ENCODE measurements at places on chromosomes 7 and 10.

GRCh38 chr10:103839519-103839871, 15.9 kb downstream of the SH3PXD2A start:
- no peak for DNase-seq

DNA sequence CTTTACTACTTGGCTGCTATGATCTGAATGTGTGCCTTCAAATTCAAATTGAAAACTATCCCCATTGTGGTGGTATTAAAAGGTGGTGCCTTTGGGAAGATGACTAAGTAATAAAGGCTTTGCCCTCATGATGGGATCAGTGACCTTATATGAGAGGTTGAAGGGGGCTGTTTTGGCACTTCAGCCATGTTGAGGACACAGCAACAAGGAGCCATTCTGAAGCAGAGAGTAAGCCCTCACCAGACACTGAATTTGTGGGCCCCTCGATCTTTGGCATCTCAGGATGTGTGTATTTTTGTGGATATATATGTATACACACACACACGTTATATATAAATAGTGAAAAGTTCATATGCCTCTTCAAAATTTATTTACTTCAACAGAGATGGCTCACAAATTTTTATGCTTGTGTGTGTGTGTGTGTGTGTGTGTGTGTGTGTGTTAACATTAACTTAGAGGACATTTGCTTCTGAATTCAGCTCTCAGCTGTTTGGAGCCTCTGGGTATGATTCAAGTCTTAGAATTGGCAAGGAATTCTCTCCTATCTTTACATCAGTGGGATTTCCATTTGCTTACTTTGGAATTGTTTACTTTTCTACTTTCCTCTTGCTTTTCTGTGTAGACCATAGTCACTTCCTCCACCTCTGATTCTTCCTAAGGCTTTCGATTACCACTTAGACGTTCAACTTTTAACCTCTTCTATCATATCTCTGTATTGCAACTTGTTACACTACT, 66.6 kb downstream of the MAGI2 start:
- no peak for DNase-seq

DNA sequence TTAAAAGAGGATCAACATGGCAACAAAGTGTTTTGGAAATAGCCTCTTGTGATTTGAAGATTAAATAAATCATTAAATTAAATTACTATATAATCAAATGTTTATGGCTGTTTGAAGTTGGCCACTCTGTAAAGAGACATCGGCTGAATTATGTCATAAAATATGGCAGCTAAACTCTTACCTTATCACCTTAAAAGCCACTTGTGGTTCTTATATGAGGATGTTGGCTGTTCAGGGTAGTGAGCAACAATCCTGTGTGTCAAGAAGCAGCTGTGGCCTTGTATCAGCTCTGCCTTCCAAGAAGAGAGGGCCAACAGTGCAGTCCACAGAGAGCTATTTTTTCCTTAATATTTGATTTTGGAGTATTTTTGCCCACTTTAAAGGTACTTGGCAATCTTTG, 113.4 kb upstream of the CDK6 start:
- DNase-seq = no peak

DNA sequence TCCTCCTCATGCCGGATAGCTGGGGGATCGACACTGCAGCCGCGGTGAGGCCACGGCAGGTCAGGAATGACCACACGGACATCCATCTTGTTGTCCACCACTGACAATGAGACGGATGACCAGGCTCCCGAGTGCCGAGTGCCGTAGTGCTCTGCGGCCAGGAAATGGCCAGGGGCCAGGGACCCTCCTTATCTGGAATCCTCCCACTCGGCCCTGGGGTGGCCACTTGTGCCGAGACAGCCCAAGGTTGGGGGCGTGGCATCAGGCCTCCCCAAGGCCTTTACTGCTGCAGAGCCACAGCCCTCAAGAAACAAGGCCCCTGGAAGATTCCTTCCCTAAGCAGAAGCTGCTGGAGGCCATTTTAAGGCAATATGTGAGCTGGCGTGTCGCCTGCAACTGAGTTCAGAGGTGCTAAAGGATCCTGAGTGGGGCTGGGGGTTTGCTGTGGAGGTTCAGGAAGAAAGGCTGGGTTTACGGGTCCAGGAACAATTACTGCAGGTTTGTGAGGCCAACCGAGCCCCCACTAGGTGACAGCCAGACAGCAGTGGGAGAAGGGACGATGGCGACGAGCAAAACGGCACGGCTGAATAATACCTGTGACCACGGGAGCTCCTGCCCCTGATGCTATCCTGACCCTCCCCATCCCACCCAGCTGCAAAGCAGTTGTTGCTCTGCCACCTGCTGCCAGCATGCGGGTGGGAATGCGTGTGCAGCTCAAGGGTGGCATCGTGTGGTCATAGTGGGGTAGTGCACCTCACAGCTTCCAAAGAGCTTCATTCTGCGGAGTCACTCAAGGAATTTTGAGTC, 31.6 kb upstream of the LEP start:
- DNase-seq = peak; percentile 62

- DNase-seq = no peak
Observed at GRCh38 chr7:107600816-107601215, 20.8 kb downstream of the BCAP29 start.

GRCh38 chr7:33807779-33808482, 97.4 kb upstream of the BMPER start:
- peak; percentile 7 for DNase-seq

- DNase-seq = no peak
Observed at GRCh38 chr7:73369009-73369408, 41.0 kb downstream of the FKBP6 start.

- DNase-seq = no peak
Observed at GRCh38 chr7:28155019-28155660, 25.5 kb downstream of the JAZF1 start.

GRCh38 chr7:13749636-13750035, 239.8 kb downstream of the ETV1 start:
- DNase-seq = no peak

DNA sequence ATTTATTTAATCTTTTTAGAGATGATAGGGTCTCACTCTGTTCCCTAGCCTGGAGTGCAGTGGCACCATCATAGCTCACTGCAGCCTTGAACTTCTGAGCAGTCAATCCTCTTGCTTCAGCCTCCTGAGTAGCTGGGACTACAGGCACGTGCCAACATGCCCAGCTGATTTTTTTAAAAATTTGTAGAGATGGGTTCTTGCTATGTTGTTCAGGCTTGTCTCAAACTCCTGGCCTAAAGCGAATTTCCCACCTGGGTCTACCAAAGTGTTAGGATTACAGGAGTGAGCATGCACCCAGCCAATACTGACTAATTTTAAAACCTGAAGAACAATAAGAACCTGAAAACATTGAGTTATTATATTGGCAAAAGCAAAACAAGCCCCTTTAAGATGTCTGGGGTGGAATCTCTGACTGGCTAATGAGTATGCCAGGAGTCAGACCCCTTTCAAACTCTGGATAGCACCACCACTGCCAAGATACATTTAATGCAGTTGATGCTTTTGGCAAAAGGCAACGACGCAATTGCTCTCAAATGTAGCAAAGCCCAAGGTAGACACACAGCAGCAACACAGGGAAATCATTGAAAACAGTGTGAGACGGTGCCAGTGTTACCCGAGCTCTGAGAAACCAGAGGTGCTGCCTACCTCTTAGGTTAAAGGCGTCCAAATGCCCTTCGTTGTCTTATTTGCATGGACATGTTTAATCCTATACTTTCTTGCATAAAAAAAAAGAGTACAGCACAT, 40.7 kb upstream of the TOMM7 start:
- DNase-seq = no peak

GRCh38 chr10:6802759-6803426, 222.8 kb upstream of the PRKCQ start:
- no peak for DNase-seq

DNA sequence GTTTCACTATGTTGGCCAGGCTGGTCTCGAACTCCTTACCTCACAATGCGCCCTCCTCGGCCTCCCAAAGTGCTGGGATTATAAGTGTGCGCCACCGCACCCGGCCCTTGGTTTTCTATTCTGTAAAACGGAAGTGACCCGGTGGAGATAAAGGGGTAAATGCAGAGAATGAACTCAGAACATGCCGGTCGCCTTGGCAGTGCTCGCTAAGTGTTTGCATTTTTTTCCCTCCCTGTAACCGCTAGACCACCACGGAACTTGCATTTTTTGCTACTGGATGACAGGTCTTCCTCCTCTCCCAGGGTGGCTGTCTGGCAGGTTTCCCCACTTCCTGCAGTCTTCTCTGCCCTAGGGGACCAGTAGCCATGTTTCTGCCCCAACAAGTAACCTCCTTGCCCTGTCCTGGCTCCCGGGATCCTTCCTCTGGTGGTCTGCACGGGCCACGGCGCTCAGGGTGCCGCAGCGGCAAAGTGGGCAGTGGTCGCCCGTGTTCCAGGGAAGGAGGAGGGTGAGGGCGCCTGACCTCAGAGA, 18.8 kb upstream of the GNA12 start:
- no peak for DNase-seq

DNA sequence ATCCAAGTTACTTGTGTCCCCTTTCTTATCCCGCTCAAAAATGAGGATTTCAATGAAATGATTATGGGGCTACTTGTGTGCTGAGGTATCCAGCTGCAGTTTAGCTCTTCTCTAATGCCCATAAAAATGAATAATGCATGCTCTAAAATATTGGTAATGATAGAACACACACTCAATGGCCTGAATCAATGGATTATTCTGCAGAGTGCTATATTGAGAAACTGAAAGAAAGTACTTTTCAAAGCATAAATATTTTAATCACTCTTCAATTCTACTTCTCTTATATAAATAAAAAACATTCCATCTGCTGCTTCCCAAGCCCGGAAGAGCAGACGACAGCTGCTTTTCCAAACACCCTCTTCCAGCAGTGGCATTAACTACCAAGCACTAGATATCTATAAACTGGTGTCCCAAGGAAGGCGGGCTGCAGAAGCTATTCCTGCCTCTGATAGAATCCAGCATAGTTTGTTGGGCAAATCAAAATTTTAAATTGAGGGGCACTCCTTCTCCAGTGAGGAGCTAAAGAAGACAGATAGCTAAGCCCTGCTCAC, 284.9 kb upstream of the AOAH start:
- no peak for DNase-seq

DNA sequence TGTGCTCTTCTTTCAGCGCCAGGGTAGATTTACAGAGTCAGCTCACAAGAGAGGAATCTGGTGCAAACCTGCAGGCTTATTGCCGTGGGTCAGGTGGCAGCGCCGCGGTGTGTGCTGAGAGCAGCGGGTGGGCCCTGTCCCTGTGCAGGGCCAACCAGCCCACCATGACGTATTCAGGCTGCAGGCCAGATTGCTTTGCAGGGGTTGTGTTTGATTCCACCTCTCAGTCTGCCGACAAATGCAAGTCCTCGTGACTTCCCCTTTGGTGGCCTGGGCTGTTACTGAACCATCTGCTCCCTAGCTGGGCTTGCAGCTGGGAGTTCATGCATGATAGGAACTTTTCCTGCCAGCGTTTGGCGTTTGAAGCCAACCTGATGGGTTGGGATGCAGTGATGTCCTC, 66.7 kb upstream of the LEP start:
- DNase-seq = no peak

GRCh38 chr10:98248018-98248417, 20.0 kb downstream of the LOXL4 start:
- no peak for DNase-seq

DNA sequence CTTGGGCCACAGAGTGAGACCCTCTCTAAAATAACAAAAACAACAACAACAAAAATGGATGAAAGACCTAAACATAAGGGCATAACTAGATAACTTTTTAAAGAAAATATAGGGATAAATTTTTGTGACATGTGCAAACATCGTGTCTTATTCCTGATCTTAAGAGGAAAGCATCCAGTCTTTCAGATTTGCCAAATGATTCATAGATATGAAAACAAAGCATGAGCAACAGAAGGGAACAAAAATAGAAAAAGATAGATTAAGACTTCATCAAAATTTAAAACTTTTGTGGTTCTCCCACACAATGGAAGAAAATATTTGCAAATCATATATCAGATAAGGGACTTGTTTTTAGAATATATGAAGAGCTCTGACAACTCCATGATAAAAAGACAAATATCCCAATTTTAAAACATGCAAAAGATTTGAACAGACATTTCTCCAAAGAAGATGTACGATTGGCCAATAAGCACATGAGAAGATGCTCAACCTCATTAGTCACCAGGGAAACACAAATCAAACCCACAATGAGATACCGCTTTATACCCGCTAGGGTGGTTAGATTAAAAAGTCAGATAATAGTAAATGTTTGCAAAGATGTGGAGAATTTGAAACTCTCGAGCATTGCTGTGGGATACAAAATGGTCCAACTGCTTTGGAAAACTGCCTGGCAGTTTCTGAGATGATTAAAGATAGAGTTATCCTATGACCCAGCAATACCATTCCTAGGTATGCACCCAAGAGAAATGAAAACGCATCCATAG, 20.3 kb downstream of the PPIF start:
- DNase-seq = no peak

GRCh38 chr10:14954934-14955333, 1.0 kb upstream of the DCLRE1C start:
- DNase-seq = no peak

GRCh38 chr7:106568680-106569499, 92.1 kb downstream of the CCDC71L start:
- DNase-seq = no peak

GRCh38 chr10:33570495-33570894, 236.0 kb upstream of the NRP1 start:
- DNase-seq = no peak

DNA sequence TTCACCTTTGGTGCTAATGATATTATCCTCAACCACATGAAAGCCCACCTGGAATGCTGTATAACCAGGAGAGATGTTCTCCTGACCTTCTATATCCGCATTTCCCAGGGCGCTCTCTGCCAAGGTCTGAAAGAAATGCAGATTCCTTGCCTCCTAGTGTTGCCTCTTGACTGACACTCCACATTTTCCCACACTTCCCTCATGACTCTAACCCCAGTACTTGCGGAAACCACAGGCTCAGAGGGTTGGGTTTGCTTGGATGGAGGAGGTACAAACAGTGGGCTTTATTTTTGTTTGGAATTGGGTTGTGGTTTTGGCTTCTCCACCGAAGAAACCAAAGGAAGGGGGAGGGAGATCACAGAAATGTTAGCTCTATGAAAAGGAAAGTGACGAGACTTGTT, 222.9 kb upstream of the CELF2 start:
- DNase-seq = no peak

- no peak for DNase-seq
Observed at GRCh38 chr7:43492896-43493295, 90.0 kb upstream of the STK17A start.

DNA sequence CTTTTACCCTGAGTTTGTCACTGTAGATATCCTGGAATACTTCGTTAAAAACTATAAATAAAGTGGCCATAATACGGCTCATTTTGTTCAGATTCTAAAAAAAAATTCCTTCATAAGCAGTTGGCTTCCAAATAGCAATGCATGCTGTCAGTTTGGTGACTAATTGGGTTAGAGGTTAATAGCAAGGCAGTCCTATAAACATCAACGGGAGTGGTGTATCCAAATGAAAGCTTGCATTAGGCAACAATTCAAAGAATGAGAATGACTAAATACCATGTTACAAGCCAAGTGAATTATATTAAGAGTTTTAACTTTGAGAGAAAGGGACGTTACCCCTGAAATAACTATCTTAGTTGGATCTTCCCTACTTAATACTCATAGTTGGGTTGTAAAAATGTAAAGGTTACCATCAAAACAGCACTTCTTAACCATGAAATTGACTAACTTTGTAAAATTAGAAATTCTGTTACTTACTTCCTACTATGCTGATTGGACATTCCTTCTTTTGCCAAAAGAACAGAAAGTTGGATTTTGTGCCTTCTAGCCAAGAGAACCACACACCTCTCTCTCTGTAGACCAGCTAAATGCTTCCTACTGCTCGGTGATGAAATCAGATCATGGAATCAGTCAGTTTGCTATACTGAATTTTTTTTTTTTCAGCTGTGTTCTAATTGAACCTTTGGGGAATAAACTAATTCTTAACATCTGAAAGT, 98.0 kb downstream of the KAT6B start:
- no peak for DNase-seq
